ENCODE measurements at places on chromosomes 3 and 15.

- ATAC-seq: no peak
These were observed 88.4 kb downstream of the THBS1 start for GRCh38 chr15:39669241-39669640.

GRCh38 chr3:18238332-18238731 is 186.8 kb downstream of the SATB1 start:
- 0 out of 3 replicates have a peak, but pooled peaks have one; percentile 13 for ATAC-seq

GRCh38 chr15:90400759-90401314 is 12.8 kb downstream of the IQGAP1 start:
- ATAC-seq: peak; percentile 93

DNA sequence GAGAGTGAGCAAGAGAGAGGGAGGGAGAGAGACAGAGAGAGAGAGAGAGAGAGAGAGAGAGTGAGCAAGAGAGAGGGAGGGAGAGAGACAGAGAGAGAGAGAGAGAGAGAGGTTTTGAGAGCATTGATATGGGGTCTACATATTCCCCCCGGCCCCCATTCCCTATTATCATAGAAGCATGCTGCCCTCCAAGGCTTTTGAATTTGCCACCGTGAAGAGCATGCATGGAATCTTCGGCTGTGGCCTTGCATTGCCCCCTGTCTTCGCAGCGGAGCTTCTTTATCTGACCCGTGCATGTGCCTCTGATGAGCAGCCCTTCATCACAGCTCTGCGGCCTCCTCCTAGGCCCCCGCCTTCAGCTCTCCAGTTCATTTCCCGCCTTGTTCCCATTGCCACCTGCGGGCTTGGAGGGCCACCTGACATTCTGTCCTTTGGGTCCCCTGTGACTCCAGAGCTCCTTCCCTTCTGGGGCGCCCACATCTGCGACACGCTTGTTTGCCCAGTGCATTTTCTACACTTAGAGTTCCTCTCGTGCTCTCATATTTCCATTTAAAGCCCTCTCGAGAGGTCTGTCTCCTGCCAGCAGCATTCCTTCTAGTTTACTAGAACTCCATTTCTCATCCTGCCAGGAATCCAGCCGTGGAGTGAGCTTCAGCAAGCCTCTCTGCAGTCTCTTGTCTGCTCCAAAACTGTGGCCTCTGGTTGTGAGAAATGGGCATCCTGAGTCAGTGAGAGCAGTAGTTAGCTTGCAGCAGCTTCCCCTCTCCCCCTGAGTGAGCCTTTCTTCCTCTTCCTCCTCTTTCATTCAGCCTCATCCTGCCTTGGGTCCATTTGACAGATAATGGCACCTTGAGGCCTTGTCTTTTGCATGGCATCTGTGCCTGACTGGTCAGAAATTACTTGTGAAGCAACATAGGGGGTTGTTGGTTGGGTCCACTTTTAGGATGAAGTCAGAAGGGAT is 25.3 kb downstream of the LPP start:
- ATAC-seq: peak; percentile 61

DNA sequence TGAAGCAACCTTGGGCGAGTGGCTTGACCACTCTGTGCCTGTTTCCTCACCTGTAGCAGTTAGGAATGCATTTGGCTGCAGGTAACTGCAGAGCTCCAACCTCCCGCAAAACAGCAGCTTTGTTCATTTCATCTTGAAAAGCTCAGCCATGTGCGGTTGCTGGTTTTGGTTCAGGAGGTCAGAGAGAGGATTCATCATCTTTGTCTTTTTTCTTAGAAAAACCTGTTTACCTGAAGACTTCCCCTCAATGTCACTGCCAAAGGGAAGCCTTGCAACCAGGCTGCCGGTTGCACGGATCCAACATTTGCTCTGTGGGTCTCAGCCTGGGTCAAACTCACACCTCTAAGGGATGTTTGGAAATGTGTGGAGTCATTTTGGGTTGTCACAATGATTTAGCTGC is 16.4 kb upstream of the FURIN start:
- ATAC-seq: no peak

DNA sequence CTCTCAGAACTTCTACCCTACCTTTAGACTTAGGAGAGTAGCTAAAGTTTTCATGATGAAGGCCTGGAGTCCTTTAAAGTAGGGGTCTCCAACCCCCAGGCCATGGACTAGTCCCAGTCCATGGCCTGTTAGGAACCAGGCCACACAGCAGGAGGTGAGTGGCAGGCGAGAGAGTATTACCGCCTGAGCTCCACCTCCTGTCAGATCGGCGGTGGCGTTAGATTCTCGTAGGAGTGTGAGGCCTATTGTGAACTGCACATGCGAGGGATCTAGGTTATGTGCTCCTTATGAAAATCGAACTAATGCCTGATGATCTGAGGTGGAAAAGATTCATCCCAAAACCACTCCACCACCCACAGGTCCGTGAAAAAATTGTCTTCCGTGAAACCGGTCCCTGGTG is 18.3 kb upstream of the CACNA2D3 start:
- no peak for ATAC-seq

GRCh38 chr3:194577986-194578905 is 55.0 kb downstream of the TMEM44 start:
- peak; percentile 53 for ATAC-seq

GRCh38 chr15:40995656-40996055 is 42.4 kb downstream of the CHAC1 start:
- ATAC-seq: no peak

All from SK-N-SH treated with all-trans-retinoic acid at 6 μM for 48 hours (cell line).